ENCODE measurements at places on chromosomes 4 and X.

GRCh38 chr4:48149827-48150370 lies 15.8 kb upstream of the TXK start:
- no peak for DNase-seq

DNA sequence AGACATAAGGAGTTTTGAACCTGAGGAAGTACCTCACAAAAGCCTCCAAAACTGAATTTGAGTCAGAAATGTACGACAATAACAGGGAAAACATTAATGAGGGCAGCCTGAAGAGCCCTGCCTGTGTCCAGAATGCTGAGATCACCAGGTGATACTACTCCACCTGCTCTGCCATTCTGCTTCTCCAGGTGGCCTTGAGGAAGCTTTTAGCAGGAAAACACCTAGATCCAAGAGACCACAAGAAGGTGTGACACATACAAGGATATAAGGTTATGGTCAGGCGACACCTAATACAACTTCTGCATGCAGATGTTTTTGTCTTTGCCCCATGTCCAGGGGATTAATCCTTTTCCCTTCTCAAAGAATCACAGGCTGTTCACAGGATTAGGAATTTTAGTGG lies 15.3 kb downstream of the SOWAHB start:
- DNase-seq = no peak

GRCh38 chrX:88886908-88887307 lies 139.9 kb downstream of the CPXCR1 start:
- DNase-seq = no peak

- DNase-seq = no peak
These were observed 343.9 kb downstream of the UNC5C start for GRCh38 chr4:95204873-95205272.

GRCh38 chr4:126242679-126243390 lies 928.1 kb downstream of the FAT4 start:
- no peak for DNase-seq

DNA sequence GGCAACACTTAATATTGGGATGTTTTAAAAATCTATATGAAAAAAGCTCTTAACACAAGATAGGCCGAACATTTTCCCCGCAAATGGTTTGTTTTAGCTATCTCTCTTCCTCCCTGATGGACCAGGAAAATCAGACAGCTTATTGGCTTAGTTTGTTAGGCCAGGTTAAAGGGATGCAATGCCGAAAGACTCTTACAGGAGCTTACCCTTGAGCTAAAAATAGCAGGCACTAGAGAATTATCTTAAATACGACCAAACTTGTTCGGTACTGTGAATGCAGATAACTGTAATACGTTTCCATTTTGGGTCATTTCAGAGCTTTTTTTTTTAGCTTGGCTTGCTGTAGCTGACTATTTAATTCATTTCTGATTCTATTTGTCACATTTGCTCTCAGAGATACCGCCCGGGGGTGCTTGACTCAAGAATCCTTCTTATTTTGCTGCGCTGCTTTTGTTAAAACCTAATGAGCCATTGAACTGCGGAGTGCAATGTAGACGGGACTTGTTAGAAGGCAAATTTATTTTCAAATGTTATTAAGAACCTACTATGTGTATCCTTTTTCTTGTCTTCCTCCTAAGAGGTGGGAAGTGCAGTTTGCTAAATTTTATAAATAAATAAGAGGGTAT lies 23.3 kb downstream of the PPARGC1A start:
- no peak for DNase-seq

DNA sequence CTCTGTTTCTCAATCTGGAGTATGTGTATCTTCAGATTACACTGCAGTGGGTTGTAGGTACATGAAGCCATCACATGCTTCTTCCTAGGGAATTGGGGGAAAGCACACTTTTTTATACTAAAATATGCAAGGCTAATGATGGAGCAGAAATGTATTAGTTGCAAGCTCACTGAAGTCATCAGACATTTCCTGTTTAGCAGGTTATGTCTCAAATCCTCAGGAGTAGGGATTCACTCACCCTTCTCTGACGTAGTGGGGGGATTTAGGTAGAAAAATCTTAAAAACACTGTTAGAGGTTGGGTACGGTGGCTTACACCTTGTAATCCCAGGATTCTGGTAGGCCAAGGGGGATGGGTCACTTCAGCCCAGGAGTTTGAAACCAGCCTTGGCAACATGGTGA lies 128.4 kb upstream of the GPC4 start:
- DNase-seq = no peak

DNA sequence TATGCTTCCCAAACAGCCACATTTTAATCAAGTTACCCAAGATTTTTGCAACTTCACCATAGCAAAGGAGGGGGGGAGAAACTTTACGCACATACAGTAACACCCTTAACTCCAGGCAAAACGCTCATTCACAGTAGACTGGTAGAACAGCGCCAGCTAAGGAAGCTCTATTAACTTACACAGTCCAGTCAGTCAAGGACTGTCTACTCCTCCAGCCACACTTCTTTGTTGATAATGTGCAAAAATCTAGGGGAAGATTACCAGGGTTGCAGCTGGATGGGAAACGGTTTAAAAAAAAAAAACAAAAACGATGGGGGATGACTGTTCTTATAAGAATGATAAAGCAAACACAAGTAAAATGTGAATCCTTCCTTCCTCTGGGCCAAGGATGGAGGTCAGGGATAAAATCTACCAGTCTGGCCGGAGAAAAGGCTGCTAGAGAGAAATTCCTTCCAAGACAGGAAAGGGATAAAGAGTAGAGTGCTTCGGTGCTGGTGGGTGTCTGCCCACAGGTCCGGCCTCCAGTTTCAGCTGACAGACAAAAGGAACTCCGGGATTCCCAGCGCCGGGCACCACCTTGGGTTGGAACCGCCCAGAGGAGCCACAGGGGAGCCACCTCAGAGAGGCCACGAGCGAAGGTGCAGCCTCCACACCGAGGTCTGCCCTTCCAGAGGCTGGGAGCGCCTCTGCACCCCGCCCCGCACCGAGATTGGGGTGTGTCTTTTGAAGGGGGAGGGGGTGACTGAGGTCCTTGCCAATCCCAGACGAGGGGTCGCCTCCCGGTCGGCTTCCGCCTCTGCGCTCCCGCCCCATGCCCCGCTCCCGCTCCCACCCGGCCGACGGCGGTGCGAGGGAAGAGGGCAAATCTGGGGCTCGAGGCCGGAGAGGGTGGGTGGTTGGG lies 811 bp downstream of the ANKRD50 start:
- DNase-seq = peak; percentile 3

DNA sequence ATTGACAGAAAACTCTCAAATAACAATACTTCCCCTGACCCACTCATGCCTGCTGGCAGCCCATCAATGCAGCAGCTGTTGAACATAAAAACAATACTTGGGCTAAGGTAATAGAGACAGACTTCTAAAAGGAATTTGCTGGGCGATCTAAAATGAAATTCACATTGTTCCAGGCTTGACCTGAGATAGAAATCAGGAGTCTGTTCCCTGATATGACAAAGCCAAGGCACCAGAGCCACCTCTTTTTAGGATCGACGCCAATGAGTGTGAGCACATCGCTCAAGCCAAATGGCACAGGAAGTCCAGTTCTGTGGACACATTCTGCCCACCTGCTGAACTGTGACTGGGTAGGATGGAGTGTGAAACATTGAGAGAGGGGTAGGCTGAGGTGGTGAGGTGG lies 4.9 kb downstream of the SEPTIN11 start:
- DNase-seq = no peak

GRCh38 chr4:14130551-14130950 lies 503.0 kb upstream of the BOD1L1 start:
- DNase-seq = no peak

DNA sequence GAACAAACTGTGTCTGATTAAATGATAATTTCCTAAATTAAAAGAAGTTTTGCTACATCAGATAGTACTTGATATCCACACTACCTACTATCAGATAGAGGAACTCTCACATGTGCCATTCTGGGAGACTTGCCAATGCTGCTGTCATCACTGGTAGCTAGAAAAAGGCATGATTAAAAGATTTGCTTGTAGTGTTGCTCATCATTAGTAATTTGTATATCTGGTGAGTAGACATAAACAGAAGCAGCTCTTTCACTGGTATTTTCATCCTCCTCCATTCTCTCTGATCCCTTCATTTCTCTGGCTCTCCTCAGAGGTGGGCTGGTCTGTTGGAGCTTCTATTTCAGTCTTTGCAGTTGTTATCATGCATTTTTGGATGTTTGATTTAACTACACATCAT lies 56.0 kb downstream of the SPRY1 start:
- DNase-seq = no peak

DNA sequence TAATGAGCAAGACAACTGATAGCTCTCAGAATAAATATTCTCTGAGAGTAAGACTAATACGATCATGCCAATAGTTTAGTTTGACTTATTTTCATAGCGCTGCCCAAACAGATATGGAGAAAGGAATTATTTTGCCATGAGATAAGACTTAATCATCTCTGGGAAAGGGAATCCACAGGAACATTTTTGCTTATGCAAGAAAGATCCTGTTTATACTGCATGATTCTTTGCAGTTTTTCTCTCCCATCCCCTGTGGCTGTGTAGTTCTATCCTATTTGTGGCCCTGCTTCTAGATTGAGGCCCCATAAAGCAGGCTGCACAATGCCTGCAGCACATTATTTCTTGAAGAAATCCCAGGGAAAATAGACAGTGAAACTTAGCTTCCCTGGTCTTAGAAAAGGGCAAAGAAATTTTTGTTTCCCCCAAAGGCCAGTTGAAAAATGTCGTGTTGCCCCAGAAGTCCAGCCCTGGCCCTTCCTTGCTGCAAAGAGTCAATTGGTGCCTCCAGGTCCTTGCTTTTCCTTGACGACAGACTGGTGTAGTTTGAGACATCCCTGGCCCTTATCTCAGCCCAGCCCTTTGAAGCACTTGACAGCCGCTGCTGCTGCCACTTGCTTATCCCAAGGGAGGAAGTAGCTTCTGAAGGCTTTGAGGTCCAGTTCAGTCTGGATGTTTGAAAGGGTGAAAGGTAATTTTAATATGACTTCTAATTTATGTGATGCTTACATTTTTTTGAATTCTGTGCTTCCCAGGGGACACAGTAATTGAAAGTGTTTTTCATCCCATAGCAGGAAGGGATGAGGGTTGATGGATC lies 45.0 kb upstream of the SH3RF1 start:
- DNase-seq = no peak

DNA sequence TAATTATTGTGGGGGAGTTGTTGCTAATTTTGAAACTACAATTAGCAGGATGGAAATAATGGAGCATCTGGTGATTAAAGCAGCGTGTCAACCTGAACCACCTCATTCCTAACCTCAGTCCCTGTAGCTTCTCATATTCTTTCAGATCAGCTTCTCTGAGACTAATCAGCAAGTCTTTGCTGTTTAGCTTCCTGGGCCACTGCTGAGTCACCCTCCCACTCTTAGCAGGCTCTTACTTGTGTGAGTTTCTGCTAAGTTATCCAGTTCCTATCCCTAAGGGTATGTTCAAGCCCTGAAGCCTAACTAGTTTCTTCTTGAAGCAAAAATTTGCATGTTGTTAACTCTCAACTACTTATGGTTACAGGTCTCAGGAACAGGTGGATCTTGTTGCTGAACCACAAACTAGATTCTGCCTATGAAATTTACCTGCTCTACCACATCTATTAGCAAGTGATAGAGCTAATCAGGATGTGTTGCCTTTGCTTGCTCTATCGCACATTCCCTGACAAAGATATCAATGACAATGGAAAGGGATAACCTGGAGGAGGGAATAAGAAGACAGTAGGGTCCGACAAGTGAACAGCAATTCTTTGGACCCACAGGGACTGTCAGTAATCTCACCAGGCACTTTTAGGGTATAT lies 134.2 kb downstream of the EIF4E start:
- no peak for DNase-seq

DNA sequence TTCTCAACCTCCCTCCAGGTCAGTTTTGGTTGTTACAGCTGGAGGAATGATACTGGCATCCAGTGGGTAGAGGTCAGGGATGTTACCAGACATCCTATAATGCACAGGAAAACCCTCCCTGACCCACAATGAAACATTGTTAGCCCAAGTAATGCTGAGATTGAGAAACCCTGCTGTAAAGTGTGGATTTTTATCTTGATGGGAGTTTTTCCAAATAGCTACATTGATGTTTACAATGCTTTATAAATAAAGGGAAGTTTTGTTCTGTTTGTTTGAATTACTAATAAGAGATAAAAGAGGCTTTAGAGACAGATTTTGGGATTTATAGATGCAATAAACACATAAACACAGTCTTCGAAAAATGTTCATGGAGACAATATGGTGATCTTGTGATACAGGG lies 194.0 kb upstream of the NUDT6 start:
- no peak for DNase-seq
